Glomerular endothelial cell (primary cell): ENCODE measurements at places on chromosomes 4 and X. TPM values are rescaled to one million over a fixed set of nuclear protein-coding genes. Genes with fewer than 3 reads are reported as not detected.

DNA sequence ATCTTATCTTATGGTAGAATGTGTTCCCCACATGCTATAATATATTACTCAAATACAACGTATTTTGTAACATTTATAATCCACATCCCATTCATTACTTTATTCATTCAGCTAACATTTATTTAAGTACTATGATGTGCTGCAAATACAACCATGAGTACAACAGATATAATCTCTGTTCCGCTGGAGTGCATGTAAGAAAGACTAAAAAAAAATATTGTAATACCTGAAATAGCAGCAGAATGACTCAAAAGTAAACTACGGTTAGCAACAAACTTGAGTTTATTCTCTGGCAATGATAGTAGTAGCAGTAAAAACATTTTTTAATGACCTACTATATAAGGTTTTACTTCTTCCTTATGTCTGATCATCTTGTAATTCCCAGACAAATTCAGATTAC lies 1776.3 kb downstream of the STIM2 start:
- no peak for DNase-seq

DNA sequence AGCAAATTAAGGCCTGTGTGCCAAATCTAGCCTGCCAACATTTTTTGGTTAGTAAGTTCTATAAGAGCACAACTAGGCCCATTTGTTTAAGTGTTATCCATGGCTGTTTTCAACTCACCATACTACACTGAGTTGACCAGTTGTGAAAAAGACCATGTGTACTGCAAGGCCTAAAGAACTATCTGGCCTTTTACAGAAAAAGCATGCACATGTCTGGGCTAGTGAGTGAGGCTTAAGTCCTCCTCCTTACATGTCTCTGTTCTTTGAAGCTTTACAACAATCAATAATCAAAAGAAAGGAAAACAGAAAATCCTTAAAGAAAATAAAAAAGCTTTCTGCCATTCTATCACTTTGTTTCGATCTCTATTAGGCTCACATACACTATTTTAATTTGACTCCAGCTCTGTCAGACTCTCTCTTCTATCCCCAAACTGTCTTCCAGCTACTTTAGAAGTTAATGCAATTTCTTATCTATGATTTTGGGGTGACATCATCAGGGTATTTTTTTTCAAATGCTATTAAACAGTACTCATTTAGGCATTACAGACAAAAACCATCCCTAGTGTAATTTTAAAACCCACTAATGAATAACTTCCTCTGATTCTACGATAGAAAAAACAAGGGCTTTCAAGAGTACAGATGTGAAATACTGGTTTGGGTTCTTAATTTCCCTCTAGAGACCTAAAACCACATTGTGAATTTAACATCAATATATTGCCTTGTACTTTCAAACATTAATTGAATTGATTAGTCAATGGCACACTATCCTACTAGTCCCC lies 161.8 kb downstream of the MAB21L2 start:
- DNase-seq: no peak

- no peak for DNase-seq
Observed at GRCh38 chrX:42976746-42977366, 198.9 kb upstream of the PPP1R2C start.

GRCh38 chr4:115972967-115973366 lies 859.5 kb upstream of the NDST4 start:
- DNase-seq: no peak

DNA sequence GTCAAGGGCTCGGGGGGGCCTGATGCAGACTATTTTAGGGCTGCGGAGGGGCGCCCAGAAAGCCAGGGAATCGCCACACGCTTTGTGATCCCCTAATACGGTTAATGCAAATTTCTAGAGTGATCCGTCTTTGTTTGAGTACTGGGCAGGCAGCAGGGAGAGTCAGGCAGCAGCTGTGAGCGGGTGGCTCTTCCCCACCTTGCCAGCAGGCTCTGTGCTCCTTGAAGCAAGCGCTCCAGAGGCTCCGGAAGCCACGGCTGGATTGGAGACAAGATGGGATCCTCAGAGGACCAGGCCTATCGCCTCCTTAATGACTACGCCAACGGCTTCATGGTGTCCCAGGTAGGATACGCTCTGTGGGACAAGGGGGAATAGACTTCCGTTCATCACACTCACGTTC lies at the start of gene ASMT:
Gene ASMT, plus strand, starts transcription at position 133 of the 400 bp plus-strand sequence. Its CDS starts 141 bp downstream, at position 274.
- no peak for DNase-seq

DNA sequence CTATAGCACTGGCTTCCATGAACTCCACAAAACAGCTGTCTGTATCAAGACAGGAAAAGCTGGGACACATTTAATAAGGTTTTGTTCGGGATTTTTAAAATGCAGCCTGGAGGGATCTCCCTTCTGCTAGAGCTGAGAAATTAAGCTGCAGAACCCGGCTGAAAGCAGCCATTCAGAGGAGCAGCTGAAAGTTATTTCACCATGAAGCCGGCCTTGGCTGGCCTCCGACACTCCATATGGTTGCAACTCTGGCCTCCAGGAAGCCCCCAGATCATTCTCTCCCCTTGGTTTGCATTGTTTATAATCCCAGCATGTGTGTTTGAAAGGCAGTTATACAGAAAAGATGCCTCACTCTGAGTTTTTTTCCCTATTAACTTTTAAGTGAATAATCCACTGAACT lies 239.4 kb downstream of the SPATA18 start:
- no peak for DNase-seq

DNA sequence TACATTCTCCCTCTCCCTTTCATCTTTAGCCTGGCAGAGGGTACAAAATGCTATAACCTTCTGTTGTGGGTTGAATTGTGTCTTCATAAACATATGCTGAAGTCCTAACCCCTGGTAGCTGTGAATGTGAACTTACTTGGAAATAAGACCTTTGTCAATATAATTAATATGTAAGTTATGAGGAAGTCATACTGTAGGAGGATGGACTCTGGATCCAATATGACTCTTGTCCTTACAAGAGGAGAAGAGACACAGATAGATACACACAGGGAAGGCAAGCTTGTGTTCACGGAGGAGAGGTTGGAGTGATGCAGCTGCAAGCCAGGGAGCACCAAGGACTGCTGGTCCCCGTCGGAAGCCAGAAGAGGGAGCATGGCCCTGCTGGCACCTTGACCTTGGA lies 94.7 kb downstream of the SLC2A9 start:
- no peak for DNase-seq

GRCh38 chrX:130746709-130747342 lies 156.2 kb downstream of the ENOX2 start:
- DNase-seq: no peak

- DNase-seq: no peak
Observed at GRCh38 chr4:17561195-17561909, 15.6 kb upstream of the LAP3 start.

Gene CFI
- total RNA-seq: 45.9 and 61.9 TPM in 2 replicates

Gene FAT1
- total RNA-seq: 108 and 154 TPM in 2 replicates

Gene MAGEB10
- total RNA-seq: not detected in 2 replicates

Gene PRICKLE3
- total RNA-seq: 8.1 and 15.6 TPM in 2 replicates

Gene LDB2
- 57.1 and 69.8 TPM in 2 replicates for total RNA-seq

Gene CXCL6
- total RNA-seq: 2.2 and 5.8 TPM in 2 replicates

Gene SCARB2
- total RNA-seq: 154 and 216 TPM in 2 replicates

Gene CT45A2
- total RNA-seq: not detected in 2 replicates

Gene GLOD5
- total RNA-seq: not detected in 2 replicates

Gene CXorf66
- not detected in 2 replicates for total RNA-seq
